ENCODE measurements at places on chromosomes 16 and 17.

DNA sequence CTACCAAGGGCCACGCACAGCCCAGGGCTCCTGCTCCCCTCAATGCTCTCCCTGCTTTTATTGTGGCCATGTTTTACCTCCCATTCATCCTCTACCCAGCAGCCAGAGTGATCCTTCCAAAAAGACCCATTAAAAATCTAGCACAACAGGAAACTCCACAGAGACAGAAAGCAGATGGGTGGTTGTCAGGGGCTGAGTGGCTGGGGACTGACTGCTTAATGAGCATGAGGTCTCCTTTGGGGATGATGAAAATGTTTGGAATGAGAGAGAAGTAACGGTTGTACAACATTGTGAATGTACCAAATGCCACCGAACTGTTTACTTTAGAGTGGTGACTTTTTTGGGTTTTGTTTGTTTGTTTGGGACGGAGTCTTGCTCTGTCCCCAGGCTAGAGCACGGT lies 107.4 kb downstream of the GAS7 start:
- no peak overlapping the region for H3K4me3 ChIP-seq
- no peak overlapping the region for H3K27ac ChIP-seq
- H3K4me1 ChIP-seq, result peaks cover 23% of the 10 kb centered on the region
- no peaks in the 10 kb centered on the region for H3K36me3 ChIP-seq

DNA sequence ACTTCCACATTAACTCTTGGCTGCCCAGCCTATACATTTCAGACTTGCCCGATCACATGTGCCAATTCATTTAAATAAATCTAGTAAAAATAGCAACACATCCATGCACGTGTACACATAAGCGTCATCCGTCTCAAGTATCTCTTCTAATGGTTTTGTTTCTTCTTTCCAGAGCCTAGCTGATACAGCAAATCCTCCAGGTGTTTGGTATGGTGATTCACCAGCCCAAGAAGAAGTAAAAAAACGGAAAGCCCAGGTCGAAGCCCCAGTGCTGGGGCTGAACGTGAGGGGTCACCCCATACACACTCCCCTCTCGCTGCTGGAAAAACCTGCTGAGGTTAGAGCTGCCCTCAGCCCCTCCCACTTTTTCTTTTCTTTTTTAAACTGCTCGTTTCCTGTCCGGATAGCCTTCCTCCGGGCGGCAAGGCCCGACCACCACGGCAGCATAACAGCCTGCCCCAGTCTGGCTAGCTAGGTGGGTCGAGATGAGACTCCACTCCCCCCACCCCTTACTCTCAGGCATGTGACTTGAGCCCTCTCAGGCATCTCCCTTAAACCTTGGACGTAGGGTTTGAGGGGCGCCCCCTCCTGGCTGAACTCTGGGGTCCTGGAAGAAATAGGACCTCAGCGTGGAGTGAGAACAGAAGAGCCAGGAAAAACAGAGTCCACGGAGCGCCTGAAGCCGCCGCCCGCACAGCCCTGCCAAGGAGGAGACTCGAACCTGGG lies 13.9 kb upstream of the OR1F1 start:
- no peak overlapping the region for H3K4me3 ChIP-seq
- H3K36me3 ChIP-seq, result no peaks in the 10 kb centered on the region
- DNase-seq, result no peak

GRCh38 chr17:14701886-14702285 lies 401.0 kb downstream of the HS3ST3B1 start:
- no peaks in the 10 kb centered on the region for H3K36me3 ChIP-seq
- no peaks in the 10 kb centered on the region for H3K4me1 ChIP-seq
- H3K4me3 ChIP-seq, result no peak overlapping the region

DNA sequence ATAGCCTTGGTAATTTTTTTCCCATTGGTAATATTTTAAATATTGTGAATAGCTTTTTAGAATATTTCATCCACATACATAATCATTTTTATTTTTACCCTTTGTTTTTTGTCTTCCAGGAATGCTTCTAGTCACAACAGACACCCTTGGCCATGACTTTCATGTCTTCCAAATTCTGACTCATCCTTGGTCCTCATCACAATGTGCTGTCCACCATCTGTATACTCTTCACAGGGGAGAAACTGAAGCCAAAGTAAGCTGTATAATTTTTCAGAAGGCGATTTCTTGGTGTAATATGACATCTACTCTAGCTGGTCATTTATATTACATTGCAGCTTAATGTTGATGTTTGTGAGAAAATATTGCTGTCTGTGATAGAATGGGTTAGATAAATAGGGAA lies 269.4 kb downstream of the BCAS3 start:
- H3K4me3 ChIP-seq, result no peak overlapping the region
- H3K27me3 ChIP-seq, result no peaks in the 10 kb centered on the region
- no peak overlapping the region for H3K27ac ChIP-seq
- no peak for DNase-seq
- no peaks in the 10 kb centered on the region for H3K4me1 ChIP-seq

DNA sequence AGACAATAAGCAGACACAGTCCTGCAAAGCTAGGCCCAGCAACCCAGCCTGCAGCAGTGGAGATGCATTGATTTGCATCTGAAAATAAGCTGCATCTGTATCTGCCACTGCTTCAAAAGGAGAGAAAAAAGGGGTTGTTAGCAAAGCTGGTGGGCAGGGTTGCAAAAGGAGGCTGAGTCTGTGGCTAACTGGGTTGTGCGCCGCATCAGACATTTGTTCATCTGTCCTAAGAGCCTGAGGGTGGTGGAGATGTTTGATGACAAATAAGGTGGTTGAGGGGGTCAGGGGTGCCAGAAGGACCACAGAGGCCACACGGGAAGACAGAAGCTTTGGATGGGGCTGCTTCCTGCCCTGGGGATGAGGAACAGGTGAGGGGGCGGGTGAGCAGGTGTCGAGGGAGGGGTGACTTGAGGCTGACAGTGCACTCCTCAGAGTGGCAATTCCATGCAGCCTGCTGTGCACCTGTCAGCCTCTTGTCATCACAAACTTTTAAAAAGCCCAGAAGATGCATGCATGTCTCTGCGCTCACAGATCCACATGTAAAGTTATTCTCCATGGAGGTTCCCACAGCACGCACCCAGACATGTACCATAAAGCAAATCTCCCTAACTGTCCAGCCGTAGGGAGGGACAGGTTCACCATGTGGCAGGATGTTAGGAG lies 35.4 kb downstream of the WSB1 start:
- peaks cover 35% of the 10 kb centered on the region for H3K4me1 ChIP-seq
- no peaks in the 10 kb centered on the region for H3K36me3 ChIP-seq
- no peak for DNase-seq
- no peak overlapping the region for H3K27ac ChIP-seq
- H3K4me3 ChIP-seq, result no peak overlapping the region

- no peaks in the 10 kb centered on the region for H3K27me3 ChIP-seq
- no peak overlapping the region for H3K27ac ChIP-seq
- no peak overlapping the region for H3K4me3 ChIP-seq
- DNase-seq, result no peak
These were observed 3.8 kb downstream of the WFDC1 start for GRCh38 chr16:84298376-84298899.

- no peak for DNase-seq
- H3K27me3 ChIP-seq, result peaks cover 15% of the 10 kb centered on the region
- H3K4me1 ChIP-seq, result peaks cover 11% of the 10 kb centered on the region
These were observed 6.7 kb downstream of the KCNH4 start for GRCh38 chr17:42174126-42174783.

DNA sequence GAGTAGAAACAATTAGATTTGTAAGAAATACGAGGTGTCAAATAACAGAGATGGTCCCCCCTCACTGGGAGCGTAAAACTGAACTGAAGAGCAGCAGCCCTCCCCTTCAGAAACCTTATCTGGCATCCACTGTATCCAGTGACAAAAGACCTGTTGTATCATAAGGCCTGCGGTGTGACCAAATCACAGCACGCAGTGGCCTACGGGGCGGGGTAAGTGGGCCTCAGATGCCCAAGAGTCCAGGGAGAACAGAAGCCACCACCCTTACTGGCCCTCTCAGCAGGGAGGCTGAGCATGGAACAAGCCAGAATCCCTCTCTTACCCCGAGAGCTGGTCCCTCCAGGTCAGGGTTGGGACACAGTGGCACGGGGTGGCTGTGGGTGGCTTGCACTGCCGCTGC lies 5.5 kb downstream of the JMJD6 start:
- no peaks in the 10 kb centered on the region for H3K27me3 ChIP-seq
- no peak overlapping the region for H3K27ac ChIP-seq
- no peak overlapping the region for H3K4me3 ChIP-seq
- peaks cover 28% of the 10 kb centered on the region for H3K4me1 ChIP-seq

- no peaks in the 10 kb centered on the region for H3K36me3 ChIP-seq
- H3K4me1 ChIP-seq, result peaks cover 27% of the 10 kb centered on the region
- H3K27me3 ChIP-seq, result no peaks in the 10 kb centered on the region
- H3K27ac ChIP-seq, result no peak overlapping the region
These were observed 119.1 kb downstream of the RAB11FIP4 start for GRCh38 chr17:31510308-31511194.
